ENCODE measurements at places on chromosomes 12 and 14.
A peak's percentile ranks its signal among the peaks of the same experiment; 100 is the strongest.

DNA sequence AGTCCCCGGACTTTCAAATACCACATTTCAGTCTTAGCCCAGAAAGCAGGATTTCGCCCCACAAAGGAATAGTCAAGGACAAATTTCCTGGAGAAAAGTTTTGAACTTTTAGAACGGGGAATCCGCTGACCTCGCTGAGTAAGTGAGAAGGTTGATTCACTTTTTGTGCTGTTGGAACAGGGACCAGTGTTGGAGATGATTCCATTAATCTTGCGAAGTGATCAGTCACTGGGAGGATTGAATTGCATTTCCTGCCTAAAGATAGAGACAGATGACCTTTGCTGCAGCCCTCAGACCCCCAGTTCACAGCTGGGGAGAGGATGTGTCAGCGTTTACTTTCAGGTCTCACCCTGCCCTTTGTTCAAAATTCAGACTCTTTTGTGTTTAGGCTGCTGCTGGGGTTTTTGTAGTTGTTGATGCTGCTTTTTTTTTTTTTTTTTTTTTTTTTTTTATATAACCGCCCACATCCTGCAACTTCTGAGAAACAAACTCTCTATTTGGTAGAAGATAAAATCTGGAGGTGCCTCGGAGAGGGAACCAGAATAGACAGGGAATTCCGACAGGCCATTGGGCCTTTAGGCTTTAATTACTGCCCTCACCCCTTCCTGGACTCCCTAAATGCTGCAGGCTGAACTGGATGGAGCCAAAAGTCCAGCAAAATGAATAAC lies 9.8 kb upstream of the KDM2B start:
- no peak for DNase-seq

DNA sequence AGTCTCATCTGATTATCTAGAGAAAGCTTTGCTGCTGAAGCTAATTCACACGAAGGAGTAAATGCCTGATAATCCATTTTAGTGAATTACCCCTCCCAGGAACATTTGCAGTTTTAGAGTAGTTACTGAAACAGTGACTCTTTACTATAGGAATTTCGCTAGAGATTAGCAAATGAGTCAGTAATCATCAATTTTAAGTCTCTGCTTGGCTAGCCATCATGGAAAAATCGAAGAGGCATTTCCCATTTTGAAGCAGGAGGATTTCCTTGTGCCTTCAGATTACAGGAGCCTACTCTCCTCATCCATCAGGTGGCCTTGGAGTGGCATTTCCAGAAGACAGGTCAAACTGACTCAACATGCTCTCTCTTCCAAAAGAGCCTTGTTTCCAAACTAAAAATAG lies 154.5 kb downstream of the EGLN3 start:
- DNase-seq: peak; percentile 34

DNA sequence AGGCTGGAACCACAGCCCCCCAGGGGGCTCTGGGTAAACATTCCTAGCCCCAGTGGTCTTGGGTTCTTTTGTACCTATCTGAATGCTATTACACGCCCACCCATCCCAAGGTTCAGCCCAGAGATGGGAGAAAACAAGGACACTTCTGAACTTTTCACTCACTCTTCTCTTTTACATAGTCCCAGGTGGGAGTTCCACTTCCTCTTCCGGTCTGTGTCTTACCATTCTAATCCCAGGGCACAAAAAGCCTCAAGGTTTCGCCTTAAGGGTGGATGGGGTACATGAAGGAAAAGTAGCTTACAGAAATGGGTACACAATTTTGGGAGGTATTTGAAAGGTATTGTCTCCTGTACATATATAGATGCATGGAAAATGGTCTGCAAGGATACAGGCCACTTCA lies 79.0 kb downstream of the TMEM30B start:
- DNase-seq: no peak

DNA sequence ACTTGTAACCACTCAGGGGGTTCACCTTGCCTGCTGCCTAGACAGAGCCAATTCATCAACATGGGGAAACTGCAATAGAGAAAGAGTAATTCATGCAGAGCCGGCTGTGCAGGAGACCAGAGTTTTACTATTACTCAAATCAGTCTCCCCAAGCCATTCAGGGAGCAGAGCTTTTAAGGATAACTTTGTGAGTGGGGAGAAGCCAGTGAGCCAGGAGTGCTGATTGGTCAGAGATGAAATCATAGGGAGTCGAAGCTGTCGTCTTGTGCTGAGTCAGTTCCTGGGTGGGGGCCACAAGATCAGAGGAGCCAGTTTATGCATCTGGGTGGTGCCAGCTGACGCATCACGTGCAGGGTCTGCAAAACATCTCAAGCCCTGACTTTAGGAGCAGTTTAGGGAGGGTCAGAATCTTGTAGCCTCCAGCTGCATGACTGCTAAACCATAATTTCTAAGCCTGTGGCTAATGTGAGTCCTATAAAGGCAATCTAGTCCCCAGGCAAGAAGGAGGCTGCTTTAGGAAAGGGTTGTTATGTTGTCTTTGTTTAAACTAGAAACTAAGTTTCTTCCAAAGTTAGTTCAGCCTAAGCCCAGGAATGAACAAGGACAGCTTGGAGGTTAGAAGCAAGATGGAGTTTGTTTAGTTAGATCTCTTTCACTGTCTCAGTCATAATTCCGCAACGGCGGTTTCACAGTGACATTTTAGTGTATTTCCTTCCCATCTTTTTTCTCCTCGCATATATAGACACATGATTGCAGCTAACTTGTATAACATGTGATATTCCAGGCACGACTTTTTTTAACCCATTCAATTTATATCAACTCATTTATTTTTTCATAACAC lies 68.9 kb upstream of the NCOR2 start:
- no peak for DNase-seq

- DNase-seq: peak; percentile 54
Measured at GRCh38 chr14:89748004-89748403, 206.5 kb downstream of the EFCAB11 start.

GRCh38 chr12:105843986-105844760 lies 294.6 kb downstream of the NUAK1 start:
- DNase-seq: no peak

GRCh38 chr14:93133464-93133863 lies 17.7 kb upstream of the ITPK1 start:
- DNase-seq: no peak

DNA sequence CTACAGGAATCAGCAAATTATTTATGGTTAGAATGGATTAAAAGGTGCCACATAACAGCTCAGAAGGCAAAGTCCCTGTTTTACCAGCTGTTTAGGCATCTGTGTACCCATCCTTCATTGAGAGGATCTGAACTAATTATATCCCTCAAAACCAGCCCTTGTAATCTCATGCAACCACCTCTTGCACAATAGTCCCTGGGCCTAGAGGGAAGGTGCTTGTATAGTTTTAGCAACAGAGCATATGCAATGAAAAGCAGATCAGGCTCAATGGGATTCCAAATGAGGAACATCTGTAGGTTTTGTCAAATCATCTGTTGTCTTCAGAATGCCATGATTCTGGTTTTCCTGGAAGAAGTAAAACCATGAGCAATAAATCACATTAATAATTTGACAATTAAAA lies 26.0 kb upstream of the GLIPR1L2 start:
- no peak for DNase-seq

DNA sequence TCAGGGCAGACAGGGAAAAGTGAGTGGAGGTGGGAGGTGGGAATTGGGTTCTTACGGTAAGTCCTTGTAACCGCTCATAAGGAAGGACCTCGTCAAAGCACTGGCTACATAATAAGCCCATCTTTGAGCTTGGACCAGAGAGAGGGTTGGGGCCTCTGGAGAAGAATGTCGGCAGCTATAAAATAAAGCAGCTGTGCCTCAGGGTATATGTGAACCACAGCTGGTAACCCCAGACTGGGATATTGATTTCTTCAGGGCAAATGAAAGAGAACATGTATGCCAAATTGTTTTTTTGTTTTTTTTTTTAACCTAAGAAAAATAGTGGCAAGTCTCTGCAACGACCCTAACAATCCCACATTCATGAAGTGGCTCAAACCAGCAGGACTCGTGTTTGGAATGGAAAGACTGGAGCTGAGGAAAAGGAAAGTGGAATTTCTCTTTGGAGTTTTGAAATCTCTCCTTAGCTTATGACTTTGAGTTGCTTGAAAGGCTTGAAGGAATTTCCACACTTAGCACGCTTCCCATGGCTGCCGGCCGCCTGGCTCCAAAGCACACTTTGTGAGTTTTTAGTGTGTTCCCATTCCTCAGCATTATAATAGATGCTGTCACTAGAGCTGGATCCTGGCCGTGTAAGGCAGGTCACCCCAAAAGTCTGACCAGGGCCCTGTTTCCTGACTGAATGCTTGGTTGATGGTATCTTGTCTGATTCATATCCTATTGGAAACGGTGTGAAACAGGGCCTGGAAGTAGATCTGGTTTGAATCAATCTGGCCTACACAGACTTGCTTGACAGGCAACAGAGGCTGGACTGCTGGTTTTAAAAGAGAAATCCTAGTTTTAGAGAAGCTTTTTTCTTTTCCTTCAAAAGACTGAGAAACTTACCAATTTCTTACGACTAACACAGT lies 244.7 kb downstream of the MSRB3 start:
- DNase-seq: no peak

GRCh38 chr12:111656016-111656415 lies 29.7 kb downstream of the BRAP start:
- no peak for DNase-seq

Measured in non-pigmented ciliary epithelial cell (primary cell).